ENCODE measurements at places on chromosomes 1 and 21.

GRCh38 chr1:12548279-12548972 is 69.6 kb downstream of the DHRS3 start:
- no peak for DNase-seq

- no peak for DNase-seq
Measured at GRCh38 chr1:210731597-210731996, 402.4 kb downstream of the KCNH1 start.

- no peak for DNase-seq
Measured at GRCh38 chr1:35294809-35295208, 26.3 kb downstream of the ZMYM4 start.

DNA sequence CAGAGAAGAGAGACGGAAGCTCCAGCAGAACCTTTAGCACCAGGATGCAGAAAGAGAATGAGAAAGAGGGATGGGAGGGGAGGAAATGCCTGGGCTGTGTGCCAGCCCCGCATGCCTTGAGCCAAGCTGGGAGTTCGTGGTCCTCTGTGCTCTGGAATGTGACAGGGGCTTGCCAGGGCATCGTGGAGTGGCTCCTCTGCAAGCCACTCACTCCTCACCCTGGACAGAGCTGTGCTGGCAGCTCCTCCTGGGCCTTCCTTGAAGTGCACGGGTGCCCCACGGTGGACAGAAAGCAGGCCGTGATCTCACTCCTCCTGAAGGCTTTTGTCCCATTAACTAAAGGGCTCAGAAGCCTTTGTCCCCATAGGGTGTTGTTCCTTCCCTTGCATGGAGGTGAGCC is 34.8 kb upstream of the PRELP start:
- DNase-seq, result no peak

- DNase-seq, result no peak
Measured at GRCh38 chr1:1894354-1895059, 3.6 kb upstream of the GNB1 start.

DNA sequence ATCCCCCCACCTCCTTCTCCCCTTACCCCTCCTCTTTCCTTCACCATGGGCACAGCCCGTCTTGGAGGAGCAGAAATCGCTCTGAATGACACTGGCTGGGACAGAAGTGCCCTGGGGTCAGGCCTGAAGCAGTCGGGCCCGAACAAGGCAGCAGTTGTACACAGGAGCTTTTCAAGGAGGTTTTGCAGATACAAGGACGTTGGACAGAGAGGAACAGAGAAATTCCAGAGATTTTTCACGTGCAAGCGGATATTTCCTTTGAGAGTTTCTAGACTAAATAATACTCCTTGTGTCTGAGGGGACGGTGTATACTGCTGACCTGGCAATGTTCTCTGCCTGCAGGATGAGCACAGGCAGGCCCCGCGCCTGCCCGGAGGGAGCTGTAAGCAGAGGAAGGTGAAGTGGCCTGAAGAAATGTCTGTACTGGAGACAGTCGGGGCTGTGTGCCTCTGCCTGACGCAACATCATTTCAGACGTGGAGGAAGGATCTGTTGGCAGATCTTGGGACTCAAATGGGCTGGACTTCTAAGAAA is 95.3 kb upstream of the SLC25A33 start:
- DNase-seq, result no peak
